ENCODE measurements at places on chromosomes 6 and 20.

- peak; percentile 94 for DNase-seq
These were observed at the start of gene RAB32 for GRCh38 chr6:146543211-146543939. TSS of gene RAB32 (plus strand) at chr6:146543833. CDS start at chr6:146543872, 39 bp downstream.

DNA sequence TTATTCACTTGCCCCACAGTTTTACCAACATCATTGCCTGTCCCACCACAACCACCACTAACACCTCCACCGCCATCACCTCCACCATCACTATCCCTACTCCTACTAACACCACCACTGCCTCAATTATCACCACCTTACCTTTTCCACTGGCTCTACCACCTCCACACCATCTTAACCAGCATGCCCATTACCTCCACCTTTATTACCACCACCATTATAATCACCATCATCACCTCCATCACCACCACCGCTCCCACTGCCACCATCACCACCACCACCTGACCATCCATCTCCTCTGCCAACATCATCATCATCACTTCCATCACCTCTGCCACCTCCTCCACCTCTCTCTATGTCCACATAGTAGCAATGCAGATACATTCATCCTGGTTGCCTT is 90.0 kb downstream of the SNAP25 start:
- no peak for DNase-seq

GRCh38 chr6:7781240-7781639 is 55.3 kb downstream of the BMP6 start:
- no peak for DNase-seq

DNA sequence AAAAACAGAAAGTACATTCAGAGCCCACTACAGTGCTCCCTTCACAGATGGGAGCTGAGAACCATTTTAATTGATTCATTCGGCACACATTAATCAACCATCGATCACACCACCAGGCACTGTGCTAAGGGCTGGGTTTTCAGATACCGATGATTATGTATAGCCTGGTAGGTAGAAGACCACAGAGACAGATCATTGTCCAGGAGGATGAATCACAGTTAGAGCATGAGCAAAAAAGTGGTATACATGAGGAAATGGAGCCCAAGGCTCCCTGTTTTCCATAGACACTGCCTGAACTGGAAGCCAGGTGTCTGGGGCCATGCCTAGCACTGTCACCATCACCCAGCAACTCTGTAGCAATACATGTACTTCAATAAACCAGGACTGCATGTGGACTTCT is 9.0 kb upstream of the PRDM1 start:
- no peak for DNase-seq

DNA sequence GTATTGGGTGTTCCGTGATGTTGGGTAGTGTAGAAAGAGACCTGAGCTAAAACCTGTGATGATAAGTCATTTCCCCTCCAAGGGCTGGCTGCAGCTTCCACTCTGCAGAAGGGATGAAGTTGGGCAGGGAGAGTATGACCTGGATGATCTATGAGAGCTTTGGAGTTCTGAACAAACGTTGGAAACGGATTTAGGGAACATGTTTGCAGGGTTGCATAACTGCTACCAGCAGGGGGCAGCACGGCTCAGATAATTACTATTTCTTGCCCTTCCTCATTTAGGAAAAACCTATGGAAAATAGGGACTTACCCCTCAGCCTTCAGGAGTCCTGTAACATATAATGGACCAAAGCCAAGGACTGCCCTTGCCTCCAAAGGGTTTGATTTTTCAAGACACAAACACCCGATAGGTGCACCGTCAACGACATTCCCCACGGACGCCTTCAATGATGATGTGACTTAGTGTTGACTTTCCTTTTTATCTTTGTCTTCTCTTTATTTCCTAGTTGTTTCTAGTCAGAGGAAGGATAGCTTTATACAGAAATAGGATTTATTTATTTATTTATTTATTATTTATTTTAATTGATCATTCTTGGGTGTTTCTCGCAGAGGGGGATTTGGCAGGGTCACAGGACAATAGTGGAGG is 164.9 kb upstream of the SASH1 start:
- peak; percentile 40 for DNase-seq

DNA sequence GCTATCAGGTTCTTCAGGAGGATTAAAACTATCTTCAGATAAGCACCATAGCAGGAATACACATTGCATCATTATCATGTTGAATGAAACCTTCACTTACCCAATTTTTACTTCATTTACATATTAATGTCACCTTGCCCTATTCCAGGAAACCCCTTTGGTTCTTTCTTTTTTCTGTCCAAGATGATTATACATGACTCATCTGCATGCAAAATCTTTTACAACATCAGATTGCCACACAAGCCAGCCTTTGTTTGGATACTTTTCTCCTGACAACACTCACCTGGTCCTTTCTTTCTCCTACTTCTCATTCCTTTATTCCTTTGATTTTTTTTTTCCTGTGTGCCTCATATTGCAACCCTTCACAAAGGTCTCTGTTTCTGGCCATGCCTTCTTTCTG is 200.5 kb upstream of the POU3F2 start:
- DNase-seq, result no peak

DNA sequence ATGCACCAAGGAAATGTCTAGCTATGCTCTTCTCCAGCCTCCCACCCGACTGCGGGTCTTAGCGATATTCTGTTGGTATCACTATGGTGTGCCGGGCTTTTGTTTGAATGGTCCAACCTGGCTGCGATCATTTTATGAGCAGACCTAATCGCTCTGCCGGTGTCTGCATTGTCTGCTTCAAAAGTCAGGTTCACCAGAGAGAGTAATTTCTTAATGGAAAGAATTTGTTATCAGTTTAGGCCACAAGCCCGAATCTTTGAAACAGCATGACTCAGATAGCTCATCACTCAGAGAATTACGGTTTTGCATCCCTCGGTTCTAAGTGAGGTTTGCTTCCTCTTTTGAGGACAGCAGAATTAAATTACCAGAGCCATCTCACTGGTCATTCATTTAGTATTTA is 521.0 kb upstream of the ARID1B start:
- no peak for DNase-seq

- no peak for DNase-seq
These were observed 53.3 kb upstream of the TMEM181 start for GRCh38 chr6:158506601-158507000.

DNA sequence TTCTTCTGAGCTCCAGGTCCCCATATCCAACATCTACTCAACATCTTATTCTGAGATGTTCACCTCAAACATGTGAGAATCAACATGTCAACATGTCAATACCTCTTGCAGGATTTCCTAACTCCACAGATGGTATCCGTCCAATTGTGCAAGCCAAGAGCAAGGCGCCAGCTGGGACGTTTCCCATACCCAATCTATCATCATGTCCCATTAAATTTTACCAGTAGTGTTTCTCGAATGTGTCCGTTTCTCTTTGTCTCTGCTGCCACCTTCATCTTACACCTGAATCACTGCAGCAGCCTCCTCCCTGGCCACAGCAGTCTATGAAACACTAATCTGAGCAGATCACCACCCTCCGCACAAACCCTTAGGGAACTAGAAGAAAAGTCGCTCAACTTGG is 78.0 kb upstream of the RPS6KA2 start:
- no peak for DNase-seq

- peak; percentile 83 for DNase-seq
These were observed at the start of gene C6orf47 for GRCh38 chr6:31660381-31661261. TSS of gene C6orf47 (minus strand) at chr6:31660778. CDS start at chr6:31659947, 831 bp downstream.

GRCh38 chr6:53854843-53855567 is 60.2 kb downstream of the LRRC1 start:
- DNase-seq, result no peak

DNA sequence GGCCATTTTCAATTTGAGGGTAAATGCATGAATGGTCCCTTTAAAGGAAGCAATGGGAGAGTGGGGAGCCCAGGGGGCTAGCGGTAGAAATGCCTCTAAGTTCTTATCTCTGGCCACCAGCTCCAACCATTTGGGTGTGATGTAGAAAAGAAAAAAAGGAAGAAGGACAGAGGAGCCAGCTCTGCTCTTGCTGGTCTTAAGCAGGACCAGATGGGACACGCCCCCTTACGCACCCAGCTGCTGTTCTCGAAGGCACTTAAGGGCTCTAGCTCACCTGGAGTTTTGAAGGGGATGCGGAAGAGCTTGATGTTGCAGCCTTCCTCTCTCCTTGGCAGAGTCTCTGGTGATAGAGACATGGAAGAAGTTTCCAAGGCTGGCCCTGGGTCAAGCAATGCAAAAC is 59.5 kb upstream of the RNF144B start:
- DNase-seq, result peak; percentile 67

DNA sequence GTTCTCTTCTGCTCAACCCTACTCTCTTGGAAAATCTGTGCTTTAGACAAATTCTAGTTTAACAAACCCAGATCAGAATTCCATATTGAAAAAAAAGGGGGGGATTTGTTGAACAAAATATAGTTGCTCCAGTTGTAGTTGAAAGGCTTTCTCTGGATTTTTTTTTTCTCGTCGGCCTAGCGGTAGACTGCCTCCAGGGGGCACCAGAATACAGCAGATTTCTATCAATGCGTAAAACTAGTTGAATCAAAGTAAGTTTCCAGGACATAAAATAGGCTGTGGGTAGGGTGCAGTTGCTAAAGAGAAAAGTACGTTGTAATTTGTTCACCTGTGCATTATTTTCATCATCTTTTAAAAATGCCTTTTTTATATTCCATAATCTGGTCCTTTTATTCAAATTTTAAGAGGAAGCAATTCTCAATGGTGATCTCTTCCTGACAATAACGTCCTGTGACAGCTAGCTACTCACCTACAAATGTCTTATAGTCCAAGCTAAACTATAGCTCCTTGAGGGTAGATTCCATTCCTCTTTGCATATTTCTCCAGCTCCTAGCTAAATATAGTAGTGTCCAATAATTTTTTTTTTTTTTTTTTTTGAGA is 105.4 kb downstream of the PERP start:
- DNase-seq, result peak; percentile 33

GRCh38 chr6:161844804-161845203 is 570.9 kb upstream of the AGPAT4 start:
- no peak for DNase-seq

DNA sequence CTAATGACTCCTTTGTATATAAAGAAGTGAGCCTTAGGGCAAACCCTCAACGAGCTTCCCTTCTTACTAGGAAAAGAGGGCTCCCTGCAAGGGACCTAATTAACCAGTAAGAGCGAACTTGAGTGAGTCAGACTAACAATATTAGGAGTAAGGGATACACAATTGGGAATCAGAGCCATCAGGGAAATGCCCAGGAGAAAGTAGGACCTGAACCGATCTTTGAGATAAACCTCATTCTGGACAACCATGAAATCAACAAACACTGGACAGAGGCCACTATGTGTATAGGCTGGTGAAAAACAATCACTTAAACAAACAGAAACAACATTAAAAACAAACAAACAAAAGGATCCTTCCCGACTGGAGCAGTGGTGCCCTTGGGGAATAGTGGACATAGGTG is 120.8 kb downstream of the EDN1 start:
- no peak for DNase-seq

DNA sequence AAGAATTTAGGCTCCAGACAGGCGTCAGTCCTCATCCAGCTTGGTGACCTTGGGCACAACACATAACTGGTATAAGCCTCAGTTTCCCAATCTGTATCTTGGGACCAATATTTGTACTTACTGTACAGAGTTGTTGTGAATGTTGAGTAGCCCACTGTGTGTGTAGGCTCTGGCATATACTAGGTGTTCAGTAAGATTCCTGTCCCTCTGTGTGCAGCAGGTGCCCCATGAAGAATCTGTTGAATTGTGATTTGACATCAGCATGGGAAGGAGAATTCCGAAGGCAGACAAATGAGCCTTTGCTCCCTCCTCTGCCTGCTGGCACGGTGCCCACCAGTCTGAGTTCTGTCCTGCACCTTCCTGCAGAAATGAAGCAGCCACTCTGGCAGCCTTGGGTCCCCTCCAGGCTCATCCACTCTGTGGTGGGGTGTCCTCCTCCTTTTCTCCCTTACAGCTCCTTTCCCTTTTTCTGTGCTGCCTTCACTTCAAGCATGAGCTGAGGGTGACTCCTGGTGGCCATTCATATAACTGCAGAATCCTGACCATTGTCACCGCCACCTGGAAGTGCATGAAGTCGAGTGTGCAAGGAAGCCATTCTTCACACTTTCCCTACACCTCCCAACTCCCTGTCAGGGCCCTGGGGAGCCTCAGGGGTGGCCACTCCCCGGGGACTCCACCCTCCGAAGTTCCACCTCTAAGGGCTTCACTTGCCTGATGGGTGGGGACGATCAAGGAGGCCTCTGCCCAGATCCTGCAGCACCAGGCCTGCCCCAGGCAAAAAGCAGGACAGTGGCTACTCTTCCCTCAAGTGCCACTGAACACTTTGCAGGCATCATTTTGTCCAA is 48.2 kb downstream of the MRPL14 start:
- peak; percentile 77 for DNase-seq

- DNase-seq, result no peak
These were observed 32.2 kb upstream of the FANCE start for GRCh38 chr6:35419961-35420360.

DNA sequence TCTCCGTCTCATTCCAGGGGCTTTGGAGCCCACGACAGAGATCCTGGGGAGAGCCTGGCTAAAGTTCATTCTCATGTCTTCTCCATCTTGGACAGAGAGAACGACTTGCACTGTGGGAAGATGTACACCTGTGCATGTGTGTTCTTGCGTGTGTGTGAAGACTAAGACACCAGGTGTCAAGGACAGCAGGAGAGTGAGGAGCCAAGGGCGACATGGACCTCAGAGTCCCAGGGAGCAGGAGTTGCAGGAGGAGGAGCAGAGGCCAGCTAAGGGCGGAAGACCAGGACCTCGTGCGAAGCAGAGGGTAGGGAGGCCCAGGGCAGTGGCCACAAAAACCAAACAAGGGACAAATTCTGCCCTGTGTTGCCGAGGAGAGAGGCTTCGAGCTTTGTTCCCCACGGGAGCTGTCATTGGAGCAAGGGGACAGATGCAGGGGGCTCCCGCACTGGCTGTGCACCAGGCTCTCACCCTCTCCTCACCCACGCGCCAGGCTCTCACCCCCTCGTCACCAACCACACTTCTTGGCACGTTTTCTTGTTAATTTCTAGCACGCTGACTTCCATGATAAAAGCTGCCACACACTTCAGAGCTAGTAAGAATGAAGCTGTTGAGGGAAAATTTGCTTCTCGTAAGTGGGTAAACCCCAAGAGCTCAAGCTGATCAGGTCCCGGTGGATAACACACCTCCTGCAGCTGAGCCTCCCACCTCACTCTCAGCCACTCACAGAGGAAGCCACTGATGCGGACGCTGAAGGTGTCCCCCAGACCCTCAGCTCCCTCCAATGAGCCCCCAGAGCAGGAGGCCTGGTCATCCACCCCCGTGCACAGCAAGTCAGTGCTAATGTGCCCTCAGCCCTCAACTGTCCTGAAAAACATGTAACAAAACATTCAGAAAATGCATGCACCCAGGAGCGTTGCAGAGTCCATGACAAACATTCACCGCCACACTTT is 62.6 kb downstream of the DLL1 start:
- no peak for DNase-seq

Measured in muscle of back (tissue), 13 donors.